ENCODE measurements at places on chromosomes 5 and 9.

DNA sequence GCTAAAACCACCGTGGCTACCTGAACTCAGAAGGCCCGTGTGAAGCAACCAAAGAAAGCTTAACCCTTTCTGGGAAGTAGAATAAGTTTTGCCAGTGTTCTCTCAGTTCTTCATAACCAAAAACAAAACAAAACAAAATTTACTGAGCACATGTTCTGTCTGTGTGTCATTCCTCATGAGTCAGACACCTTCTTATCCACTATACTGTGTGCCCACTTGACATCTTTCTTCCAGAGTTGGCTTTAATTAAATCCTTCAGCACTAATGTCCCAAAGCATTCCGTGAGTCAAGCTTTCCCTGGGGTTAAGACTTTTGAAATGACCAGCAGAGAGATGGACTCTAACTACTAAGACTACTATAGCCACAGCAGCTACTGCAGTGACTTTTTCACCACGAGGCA is 61.3 kb downstream of the GLIS3 start:
- DNase-seq: peak; percentile 88

DNA sequence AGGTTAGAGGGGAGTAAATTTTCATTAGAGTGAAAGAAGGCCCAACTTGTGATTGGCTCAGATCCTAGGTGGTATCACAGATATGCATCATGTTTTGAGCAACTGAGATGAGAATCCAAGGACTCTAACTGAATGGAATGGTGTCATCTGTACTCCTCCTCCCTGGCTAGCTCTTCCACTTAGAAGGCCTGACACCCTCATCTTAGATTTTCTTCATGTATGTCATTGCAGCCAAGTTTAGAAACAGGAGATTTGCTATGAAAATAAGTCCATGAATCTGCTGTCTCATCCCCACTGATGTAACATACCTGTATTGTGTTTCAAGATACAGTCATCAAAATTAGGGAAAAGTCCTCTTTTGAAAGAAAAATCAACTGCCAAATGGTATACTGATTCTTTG is 54.4 kb downstream of the ITGA1 start:
- DNase-seq: peak; percentile 33

DNA sequence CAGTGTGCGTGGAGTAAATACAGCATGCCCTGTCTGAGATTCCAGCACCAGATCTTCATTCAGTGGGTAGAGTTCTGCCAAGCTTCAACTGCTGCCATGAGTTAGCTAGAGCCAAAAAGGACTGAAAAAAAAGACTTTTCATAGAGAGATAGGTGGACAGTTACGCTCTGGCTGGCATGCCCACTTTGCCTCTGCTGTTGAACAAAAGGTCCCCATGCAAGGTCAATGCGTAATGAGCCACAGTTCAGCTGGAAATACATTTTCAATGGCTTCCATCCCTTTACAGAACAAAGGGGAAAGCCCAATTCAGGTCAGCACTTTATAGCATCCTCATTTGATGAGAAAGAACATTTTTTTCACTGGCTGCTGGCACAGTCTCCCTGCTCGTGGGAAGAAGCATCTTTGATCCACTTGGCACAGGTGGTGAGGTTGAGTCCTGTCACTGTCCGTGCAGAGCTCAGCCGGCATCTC is 86.9 kb upstream of the ERCC6L2 start:
- no peak for DNase-seq

DNA sequence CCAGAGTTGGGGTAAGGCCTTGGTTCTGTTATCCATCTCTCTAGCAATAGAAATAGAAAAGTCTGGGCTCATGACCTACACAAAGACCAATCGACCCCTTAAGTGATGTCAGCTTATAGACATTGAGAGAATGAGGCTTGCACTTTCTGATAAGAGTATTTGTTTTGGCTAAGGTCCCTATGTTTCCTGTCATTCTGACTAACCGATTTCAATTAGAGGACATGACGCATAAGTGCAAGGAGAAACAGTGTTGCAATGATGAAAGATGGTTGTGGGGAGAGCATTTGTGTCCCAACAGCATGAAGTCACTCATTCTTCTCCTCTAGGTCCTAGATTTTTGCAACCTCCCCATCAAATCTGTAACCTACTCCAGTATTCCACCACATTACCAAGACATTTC is 255.1 kb downstream of the MAT2B start:
- peak; percentile 85 for DNase-seq

- no peak for DNase-seq
Measured at GRCh38 chr5:123303802-123304201, 119.4 kb downstream of the CEP120 start.

DNA sequence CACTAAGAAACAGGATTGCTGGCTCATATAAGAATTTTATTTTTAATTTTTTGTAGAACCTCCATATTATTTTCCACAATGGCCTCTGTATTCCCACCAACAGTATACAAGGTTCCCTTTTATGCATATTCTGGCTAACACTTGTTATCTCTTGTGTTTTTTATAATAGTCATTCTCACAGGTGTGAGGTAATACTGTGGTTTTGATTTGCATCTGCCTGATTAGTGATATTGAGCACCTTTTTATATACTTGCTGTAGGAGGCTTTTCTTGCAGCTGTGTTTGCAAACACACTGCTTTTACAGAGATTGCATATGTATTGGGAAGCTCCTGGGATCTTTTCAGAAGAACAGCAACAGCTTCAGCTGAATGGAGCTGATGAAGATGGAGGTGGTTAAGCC is 164.8 kb downstream of the DEPDC1B start:
- DNase-seq: no peak

DNA sequence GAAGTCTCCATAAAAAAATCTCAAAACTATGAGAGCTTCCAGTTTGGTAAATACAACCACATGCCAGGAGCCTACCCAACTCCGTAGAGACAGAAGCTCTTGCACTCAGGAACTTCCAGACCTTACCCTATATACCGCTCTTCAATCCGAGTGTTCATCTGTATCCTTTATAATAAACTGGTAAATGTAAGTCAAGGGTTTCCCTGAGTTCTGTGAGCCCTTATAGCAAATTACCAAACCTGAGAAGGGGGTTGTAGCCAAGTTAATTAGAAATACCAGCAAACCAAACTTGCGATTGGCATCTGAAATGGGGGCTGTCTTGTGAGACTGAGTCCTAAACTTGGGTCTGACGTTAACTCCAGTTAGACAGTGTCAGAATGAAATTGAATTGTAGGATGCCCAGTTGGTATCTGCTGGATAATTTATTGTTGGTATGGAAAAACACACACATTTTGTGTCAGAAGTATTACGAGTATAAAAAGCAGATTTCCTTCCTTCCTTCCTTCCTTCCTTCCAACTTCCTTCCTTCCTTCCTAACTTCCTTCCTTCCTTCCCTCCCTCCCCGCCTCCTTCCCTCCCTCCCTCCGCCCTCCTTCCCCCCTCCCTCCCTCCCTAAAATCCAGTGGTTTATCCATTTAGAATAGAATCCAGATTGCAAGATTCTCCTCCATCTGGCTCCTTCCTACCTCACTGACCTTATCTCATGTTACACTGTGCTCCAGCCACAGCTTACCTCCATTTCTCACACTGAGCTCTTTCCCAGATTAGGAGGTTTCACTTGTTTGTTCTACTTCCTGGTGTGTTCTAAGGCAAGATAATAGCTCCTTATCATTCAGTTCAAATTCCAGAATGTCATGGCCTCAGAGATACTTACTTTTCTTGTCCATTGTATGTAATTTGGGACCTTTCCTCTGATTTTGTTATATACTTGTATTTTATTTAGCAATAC is 196.7 kb downstream of the WDR70 start:
- no peak for DNase-seq

DNA sequence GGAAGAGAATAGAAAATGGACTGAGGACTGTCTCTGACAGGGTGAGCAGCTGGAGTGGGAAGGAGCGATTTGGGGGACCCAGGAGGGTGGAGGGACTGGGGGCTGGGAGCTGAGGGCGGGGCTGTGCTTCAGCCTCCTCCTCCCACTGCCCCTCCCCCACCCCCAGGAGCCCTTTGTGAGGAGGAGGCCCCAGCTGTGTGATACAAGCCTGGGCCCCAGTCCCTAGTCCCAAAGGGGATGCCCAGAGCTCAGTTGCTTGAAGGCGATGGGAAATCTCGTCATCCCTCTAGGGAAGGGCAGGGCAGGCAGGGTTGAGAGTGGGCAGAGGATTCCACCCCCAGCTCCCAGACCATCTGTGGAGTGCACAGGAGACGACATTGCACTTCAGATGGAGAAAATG is at the start of gene SPATA31E1:
Gene SPATA31E1 (plus strand): TSS at position 251 of the 400 bp plus-strand sequence. CDS start 15 bp downstream, at position 266.
- DNase-seq: no peak

- peak; percentile 23 for DNase-seq
Measured at GRCh38 chr9:125189011-125189360, 617 bp downstream of the PPP6C start.

DNA sequence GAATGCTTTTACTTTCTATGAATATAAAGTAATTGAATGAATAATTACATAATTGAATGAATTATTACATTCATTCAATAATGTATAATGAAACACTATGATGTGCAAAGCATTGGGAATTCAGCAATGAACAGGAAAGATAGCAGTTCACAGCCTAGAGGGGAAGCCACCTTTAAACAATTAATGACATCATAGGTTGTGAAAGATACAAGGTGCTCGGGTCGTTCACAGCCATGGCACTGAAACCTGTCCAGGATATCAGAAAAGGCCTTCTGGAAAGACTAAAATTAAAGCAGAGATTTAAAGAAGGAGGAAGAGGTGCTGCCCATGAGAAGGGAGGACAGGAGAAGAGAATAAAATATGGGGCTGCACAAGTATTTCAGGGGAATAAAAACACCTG is 171.4 kb upstream of the KLF4 start:
- DNase-seq: no peak

DNA sequence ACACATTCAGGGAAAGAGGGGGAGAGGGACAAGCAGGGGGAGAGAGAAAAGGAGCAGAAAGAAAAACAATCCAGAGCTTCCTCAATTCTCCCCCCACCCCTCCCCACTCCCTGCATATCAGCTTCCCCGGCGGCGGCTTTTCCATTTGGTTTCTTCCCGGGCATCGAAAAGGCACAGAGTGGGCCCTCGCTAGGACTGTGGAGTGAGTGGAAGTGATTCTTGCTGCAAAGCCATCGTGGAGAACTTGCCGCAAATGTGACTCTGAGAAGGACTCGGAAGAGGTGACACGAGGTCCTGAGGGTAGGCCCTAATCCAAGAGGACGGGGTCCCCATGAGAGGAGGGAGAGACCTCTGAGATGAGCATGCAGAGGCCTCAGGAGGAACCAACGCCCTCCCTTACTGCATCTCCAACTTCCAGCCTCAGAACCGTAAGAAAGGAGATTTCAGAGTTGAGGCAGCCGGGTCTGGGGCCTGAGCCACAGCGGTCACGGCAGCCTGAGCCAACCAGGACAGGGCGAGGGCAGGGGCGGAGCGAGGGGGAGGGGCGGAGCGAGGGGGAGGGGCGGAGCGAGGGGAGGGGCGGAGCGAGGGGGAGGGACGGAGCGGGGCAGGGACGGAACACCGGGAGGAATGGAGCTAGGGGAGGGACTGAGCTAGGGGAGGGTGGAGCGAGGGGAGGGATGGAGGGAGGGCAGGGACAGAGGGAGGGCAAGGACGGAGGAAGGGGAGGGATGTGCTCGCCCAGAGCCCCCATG is 21.2 kb upstream of the SARDH start:
- no peak for DNase-seq

DNA sequence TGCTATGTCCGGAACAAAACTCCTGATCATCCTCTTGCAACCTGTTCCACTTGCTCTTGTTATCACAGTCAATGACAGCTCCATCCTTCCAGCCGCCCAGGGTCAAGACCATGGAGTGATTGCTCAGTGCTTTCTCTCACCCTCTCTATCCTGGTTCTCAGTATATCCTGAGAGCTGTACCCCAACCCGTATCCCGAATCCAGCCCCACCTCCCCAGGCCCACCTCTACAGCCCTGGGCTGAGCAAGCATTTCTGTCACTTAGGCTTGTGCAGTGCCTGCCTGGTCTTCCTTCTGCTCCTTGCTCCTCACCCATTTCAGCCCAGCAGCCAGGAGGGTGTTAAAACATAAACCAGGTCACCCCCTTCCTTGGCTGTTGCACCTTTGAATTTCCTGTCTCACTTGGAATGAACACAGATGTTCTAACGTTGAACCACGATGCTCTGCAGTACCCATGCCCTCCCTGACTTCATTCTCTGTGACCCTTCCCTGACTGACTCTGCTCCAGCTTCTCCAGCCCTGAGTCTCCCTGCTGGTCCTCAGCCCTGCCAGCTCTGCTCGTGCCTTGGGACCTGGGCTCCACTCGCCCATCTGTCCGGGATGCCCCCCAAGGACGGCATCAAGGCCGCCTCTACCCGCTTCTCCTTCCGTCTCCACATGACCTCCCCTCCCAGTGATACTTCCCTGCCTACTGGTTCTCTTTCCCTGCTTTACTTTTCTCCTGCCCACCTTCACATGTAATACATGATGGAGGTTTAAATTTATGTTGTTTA is 110.0 kb downstream of the ICE1 start:
- no peak for DNase-seq

GRCh38 chr9:137162505-137163364 is 7.1 kb downstream of the LRRC26 start:
- peak; percentile 49 for DNase-seq

- no peak for DNase-seq
Measured at GRCh38 chr5:25241981-25242380, 597.2 kb upstream of the CDH10 start.

GRCh38 chr5:166595274-166595951 is 1696.0 kb upstream of the WWC1 start:
- no peak for DNase-seq

DNA sequence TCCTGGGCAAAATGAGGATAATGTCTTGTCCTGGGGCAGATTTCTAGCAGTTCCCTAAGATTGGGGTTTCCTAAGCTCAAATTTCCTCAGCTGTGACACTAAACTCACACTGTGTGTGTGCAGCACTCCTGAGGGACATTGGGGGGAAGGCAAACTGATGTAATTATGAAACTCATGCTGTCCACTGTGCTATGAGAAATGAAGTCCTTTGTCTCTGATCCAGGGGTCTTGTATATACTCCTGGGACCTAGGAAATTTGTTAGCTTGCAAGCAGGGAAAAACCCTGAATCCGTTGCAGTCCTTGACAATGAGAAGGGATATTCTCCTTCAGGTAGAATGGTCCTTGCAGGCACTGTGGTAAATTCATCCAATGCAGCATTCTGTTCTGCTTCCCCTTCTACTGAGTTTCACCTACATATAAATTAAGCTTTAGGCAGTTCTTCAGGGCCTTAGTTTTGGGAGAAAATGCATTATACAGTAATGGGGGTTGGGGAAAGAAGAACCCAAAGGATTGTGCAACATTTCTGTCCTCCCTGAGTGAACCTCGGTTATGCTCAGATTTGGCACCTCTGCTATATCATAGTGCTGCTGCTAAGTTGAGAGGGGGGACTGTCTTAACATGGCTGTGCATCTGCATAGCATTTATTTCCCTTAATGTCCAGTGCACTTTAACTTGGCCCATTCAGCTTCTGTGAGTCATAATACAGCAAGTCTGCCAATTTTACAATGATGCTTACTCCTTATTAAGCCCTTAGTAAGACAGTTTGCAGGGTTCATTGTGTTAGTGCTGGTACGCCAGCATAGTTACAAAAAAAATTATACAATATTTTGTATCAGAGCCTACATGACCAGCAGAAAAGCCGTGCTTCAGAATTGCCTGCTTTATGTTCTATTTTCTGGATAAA is 80.2 kb downstream of the PJA2 start:
- DNase-seq: peak; percentile 77

- DNase-seq: no peak
Measured at GRCh38 chr5:31614151-31615020, 24.5 kb upstream of the PDZD2 start.

- DNase-seq: peak; percentile 84
Measured at GRCh38 chr9:96884443-96884842, 30.1 kb upstream of the ZNF782 start.
